Cortex of kidney (tissue), 1 donor: ENCODE measurements at places on chromosomes 13 and 19.

DNA sequence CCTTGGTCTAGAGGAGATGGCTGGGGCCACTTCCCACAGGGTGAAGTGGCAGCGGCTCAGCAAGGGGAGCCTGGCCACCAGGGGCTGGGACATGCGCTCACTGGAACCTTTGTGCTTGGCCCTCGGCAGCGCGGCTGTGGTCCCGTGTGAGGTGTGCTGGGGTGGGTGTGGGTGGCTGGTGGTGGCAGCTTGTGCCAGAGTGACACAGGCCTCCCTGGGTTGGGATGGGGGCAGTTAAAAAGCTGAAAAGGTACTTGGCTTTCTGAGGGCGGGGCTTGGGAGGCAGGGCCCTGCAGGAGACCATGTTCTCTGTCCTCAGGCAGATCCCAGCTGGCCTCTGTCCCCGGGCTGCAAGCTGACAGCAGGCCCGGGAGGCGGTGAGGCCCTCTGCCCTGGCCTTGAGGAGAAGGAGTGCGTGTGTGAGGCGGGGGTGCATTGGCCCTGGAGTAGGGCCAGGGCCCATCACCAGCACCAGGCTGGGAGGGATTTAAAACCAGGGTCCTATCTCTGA lies 17.3 kb downstream of the MPND start:
- DNase-seq = no peak

DNA sequence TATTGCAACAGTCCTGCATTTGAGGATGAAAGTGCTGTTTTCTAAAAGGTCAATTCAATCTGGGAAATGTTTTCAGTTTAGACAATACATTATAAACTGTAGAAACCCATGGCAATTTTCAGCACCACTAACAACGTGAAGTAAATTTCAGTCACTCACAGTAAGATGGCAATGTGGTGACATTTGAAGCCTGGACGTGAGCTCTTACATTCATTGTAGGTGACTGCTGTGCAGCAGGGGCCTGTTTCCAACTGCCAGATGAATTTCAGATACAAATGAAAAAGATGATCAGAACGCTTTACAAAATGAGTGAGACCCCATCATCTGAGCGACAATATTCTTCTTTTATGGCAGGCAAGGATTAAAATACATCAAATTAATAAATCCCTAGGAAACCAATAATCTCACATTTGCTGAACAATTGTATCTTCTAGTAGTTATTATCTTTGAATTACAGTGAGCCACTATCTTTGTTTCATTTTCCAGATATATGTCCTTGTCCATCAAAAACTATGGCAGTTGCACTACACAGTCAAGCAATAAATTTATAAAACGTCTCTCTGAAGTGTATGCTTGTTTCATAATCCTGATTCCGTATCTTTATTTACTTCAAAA lies 1816.8 kb downstream of the OLFM4 start:
- no peak for DNase-seq

DNA sequence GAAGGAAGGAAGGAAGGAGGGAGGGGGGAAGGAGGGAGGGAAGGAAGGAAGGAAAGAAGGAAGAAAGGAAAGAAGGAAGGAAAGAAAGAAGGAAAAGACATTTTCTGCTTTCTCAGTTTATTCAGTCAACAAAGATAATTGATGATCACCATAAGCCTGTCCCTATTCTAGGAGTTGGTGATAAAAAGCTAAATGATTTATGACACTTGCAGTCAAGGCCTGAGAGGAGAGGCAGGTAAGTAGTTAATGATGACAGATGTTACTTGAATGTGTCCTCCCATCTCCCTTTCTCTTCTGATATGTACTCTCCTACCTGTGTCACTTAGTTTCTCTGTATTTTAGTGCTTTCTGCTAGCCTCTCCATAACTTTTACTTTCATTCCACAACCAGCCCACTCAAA lies 141.3 kb downstream of the SLITRK6 start:
- no peak for DNase-seq

DNA sequence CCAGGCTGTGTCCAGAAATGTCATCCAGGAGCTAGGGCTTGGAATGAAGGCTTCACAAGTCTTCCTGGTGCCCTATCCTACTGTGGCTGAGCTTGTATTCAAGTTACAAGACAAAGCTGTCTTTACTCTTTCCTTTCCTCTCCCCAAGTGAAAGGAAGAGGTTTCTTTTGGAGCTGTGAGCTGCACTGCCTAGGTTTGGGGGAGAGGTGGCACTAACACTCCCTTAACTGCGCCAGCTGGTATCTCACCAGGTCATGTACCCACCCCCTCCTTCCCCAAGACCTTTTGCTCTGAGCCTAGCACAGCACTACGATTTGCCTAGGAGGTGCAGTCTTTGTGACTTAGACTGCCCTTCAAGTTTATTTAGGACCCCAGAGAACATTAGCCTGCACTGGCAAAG lies 2053.6 kb upstream of the PRR20A start:
- no peak for DNase-seq

DNA sequence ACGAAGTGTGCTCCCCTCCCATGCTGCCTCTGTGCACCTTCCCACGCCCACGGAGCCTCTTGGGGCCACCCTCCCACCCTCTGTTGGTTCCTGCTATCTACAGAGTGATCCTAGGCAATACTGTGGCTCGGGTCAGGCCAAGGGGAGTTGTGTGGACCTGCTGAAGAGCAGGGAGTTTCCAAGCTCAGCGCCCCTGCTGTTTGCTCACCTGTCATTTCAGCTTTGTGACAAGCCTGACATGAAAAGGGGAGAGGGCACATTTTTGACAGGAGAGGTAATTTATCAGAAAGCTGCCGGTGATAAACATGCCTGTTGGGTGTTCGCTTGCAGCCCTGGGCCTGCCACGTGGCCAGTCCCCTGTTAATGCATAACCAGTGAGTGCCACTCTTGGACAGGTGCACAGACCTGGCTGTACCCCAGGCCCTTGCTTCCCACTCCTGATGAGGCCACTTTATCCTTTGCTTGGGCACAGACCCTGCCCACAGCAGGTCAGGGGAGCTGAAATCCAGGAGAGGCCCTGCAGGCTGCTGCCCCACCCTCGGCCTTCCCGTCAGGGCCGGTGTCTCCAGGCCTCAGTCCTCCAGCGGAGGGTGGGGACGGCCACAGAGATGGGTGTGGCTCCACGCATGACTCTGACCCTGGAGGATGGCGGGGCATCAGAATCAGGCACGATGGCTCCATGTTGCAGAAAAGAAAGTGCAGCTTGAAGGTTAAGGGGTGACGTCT lies 201.5 kb upstream of the GPR12 start:
- no peak for DNase-seq

- no peak for DNase-seq
These were observed 33.2 kb downstream of the CILP2 start for GRCh38 chr19:19571071-19571786.

- DNase-seq = no peak
These were observed 23.4 kb downstream of the DOT1L start for GRCh38 chr19:2187159-2187558.

- no peak for DNase-seq
These were observed 39.4 kb downstream of the VAV1 start for GRCh38 chr19:6811906-6812305.

DNA sequence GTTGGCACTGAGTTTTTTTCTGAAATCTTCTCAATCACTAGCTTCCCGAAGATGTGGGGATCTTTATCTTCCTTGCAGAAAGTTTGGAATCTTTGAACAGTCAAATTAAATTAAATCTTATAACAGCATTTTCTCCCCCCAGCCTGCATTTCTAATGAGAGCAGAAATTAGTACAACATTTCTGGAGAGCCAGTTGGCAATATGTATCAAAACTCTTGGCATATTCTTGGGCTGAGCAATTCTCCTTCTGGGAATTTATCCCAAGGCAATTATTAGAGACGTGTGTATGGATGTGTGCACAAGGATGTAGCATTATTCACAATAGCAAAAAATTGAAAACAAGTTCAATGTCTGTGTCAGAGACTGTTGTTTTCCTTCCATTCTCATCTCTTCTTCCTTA lies 159.5 kb downstream of the OLFM4 start:
- no peak for DNase-seq

DNA sequence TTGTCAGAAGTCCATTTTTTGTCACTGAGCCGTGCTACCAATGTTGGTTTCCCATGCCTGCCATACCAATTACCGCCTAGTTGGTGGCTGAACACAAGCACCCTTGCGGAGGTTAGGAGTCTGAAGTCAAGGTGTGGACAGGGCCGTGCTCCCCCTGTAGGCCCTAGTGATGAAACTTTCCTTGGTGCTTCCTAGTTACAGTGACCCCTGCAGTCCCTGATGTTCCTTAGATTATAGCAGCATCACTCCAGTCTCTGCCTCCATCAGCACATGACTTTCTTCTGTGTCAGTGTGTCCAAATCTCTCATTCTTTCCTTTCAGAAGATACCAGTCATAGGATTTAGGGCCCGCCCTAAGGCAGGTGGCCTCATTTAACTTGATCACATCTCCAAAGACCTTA lies 99.0 kb downstream of the MYO16 start:
- DNase-seq = no peak

- no peak for DNase-seq
These were observed 68.2 kb downstream of the LMO7 start for GRCh38 chr13:75704194-75704926.

DNA sequence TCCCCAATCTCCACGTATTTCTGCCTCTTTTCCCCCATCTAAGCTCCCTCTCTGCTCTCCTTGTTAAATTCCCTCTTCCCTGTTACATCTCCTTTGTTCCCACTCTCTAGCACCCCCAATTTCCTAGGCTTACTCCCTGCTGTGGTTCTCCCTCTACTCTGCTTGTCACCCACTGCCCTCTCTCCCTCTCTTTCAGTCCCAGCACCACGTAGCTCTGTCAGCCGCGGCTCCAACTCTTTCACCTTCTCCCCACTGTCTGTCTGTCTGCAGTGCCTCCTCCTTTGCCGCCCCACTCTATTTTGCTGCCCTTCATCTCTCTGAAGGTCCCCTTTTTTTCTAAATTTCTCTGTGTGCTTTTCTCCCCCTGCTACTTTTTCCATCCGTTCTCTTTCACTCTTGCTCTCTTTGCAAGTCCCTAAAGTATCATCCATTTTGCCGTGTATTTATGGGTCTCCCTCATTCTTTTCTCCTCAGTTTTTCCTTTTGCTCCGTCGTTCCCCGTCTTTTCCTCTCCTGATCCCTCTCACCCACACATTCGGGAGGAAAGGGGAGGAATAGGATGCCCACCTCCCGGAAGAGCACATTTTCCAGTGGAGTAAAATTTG lies 937 bp downstream of the ZNF841 start:
- DNase-seq = no peak

DNA sequence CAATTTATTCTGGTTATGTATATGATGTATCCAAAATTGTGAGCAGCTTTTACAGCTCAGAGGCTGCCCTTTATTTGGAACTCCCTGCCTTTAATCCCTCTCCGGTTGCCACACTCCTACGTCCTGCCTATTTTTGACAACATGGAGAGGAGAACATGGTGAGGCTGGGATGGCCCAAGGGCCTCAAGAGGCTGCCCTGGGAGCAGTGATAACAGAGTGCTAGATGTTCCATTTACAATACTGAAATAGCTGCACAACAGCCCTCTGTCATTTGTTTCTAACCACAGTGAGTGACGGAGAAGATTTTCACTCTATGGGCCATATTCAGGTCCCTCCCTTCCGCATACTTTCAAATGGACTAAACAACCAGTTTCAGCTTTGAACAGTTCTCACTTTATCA lies 33.4 kb downstream of the STARD13 start:
- no peak for DNase-seq

DNA sequence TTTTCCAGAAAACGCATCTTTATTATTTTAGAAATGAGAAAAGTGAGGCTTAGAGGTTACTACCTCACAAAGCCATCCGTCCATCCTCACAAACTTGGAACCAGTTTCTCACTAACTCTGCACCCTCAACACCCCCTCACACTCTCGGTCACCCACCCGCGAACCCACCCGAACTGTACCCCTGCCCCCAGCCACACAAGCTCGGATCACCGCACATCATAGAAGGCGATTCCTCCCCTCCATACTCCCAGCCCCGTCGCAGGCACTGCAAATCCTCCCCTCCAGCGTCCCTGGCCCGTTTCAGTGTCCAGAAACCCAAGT lies 238 bp downstream of the ZNF260 start:
- no peak for DNase-seq

DNA sequence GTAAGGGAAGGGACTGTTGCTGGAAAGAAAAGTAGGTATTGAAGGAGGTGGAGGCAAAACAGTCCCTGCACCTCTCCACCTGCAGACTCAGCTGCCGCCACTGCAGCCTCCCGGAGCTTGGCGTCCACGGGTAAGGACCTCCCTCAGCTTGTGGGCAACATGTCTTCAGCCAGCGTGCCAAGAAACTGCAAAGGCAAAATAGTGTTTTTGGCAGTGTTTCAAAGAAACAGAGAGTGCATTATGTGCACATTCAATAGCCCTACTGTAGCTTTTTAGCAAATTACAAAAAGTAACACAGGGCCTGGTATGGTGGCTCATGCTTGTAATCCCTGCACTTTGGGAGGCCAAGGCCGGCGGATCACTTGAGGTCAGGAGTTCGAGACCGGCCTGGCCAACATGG lies 57.4 kb downstream of the ATP11A start:
- DNase-seq = no peak

DNA sequence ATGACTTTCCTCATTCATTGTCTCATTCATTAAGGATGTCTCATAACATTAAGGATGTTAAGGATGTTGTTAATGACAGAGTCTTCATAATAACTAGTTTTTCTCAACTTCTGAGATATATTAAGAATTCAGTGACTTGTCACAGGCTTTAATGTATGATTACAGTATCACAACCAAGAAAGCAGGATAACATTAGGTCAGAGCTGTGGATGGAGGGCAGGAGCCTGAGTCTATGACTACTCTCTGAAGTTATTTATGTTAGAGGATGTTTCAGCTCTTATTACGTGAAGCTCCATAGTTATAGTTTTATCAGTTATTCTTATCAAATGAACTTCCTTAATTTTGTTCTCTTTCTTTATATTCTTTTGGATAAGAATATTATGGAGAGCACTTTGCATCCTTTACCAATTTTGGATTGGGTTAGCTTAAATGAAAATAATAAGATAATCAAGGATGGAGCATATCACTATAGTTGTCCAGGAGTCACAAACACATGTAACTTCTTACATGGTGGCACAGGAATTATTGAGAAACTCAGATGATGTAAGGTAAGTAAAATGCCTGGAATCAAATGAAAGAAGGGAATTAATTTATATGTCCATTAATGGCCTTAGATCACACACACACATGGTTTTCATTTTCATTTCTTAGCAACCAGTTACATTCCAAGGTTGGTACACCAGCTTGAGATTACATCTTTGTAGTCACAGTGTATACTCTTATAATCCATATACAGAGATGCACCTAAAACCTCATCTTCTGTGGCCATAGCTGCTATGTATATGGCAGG lies 57.0 kb downstream of the SLC10A2 start:
- DNase-seq = no peak

- no peak for DNase-seq
These were observed 1.5 kb downstream of the KMT5C start for GRCh38 chr19:55341171-55341588.

- DNase-seq = no peak
These were observed 6.4 kb upstream of the SLC46A3 start for GRCh38 chr13:28725046-28725610.

GRCh38 chr19:18491995-18492953 lies 29.6 kb downstream of the ELL start:
- DNase-seq = no peak

DNA sequence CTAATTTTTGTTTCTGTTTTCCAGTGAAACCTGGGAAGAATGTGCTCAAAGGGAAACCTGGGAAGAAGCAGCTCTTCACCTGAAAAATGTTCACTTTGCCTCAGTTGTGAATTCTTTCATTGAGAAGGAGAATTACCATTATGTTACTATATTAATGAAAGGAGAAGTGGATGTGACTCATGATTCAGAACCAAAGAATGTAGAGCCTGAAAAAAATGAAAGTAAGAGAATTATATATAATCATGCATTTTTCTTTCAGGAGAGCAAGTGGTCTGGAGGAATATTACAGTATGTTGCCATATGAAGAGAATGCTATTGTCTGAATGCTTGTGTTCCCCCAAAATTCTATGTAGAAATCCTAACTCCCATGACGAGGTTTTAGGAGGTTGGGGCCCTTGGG lies 3.4 kb downstream of the NUDT15 start:
- no peak for DNase-seq
